Stimulated activated CD4-positive, alpha-beta T cell treated with anti-CD3 and anti-CD28 coated beads, Interleukin-15, amount 100 ng/mL, for 1 hour (primary cell): ENCODE measurements at places on chromosomes 5 and 9.
A peak's percentile ranks its signal among the peaks of the same experiment; 100 is the strongest.

DNA sequence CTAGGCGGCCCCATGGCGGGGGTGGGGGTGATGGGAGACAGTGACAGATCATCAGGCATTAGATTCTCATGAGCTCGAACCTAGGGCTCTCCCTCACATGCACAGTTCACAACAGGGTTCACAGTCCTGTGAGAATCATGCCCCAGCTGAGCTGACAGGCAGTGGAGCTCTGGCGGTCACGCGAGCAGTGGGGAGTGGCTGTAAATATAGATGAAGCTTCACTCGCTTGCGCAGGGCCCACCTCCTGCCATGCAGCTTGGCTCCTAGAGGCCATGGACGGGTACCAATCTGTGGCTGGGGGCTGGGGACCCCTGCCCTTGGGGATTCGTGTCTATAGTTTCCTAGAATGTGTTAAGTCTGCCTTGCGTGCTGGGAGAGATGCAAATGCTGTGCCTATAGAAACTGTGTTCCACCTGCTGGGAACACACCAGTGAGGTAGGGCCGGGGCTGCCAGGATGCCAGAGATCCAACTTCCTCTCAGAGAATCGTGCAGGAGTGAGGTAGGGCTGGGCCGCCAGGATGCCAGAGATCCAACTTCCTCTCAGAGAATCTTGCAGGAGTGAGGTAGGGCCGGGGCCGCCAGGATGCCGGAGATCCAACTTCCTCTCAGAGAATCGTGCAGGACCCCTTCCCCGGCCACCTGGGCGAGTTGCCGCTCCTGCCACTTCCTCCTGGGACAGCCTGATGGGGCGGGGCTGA lies 14.1 kb upstream of the EXOC3 start:
- DNase-seq, result no peak

DNA sequence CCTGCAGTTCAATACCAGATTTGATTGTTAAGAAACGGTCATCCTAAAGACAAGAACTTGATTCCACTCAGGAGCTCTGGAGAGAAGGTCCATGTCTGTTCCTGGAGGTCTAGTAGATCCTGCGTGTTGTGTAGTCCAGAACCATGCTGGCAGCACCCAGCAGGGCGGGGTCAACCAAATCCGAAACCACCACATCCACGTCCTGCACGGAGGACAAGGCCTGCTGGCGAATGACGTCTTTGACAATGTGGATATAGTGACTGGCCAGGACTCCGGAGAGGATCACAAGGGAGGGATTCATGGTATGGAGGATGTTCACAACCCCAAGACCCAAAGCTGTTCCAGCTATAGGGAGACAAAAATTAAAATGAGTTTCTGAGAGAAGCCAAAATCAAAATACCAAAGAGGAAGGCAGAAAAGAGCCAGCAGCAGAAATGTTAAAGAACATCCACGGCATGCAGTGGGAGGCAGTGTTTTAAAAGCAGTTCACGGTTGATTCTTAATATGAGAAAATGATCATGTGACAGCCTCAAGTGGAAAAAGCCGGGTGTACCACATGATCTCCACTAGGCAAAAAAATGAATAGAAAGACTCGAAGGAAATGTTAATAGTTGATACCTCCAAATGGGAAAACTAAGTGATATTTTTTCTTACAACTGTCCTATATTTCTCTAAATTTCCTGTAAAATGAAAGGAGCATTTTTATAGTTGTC lies 26.7 kb downstream of the CLTA start:
- no peak for DNase-seq

DNA sequence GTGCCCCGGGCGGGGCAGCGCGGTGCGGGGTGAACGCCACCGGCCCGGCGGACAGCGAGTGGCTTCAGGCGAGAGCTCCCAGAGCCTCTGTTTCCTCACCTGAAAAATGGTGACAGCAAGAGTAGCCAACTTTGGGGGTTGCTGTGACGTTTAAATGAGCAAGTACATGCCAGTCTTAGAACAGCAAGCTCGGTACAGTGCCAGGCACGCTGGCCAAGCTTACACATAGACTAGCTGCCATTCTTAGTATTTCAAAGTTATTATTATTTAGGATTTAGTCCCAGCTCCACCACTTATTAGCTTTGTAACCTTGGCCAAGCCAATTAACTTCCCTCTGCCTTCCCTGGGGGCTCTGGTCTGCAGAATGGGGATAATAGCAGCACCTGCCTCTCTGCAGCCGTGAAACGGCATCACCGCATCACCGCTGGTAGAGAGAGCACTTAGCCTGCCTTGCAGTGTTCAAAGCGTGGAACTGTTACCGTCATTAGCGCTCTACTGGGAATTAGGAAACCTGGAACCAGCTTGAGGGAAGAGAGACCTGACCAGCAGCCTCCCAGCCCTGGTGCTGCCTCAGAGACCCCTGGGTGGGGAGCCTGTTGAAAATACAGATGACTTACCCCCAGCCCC lies at the start of gene C9orf50:
Gene C9orf50 (minus strand): TSS at position 433 of the 627 bp plus-strand sequence. CDS start 527 bp downstream, outside the sequence.
- DNase-seq, result no peak

DNA sequence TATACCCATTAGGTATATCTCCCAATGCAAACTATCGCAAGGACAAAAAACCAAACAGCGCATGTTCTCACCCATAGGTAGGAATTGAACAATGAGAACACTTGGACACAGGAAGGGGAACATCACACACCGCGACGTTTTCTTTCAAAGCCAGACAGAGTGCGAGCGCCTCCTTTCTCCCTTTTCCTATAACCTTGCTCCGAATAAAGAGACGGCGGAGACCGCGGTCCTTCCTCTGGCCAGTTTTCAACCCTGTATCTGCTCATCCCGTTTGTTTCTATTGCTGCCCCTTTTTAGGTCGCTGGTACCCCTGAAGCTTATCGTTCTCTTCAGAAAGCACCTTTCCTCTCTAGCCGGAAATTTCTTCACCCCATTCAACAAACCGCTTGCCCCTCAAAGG lies 1.3 kb downstream of the LVRN start:
- no peak for DNase-seq

GRCh38 chr5:144712090-144712489 lies 541.4 kb downstream of the KCTD16 start:
- no peak for DNase-seq

- DNase-seq, result no peak
These were observed 42.5 kb downstream of the KLHL3 start for GRCh38 chr5:137693307-137693950.

DNA sequence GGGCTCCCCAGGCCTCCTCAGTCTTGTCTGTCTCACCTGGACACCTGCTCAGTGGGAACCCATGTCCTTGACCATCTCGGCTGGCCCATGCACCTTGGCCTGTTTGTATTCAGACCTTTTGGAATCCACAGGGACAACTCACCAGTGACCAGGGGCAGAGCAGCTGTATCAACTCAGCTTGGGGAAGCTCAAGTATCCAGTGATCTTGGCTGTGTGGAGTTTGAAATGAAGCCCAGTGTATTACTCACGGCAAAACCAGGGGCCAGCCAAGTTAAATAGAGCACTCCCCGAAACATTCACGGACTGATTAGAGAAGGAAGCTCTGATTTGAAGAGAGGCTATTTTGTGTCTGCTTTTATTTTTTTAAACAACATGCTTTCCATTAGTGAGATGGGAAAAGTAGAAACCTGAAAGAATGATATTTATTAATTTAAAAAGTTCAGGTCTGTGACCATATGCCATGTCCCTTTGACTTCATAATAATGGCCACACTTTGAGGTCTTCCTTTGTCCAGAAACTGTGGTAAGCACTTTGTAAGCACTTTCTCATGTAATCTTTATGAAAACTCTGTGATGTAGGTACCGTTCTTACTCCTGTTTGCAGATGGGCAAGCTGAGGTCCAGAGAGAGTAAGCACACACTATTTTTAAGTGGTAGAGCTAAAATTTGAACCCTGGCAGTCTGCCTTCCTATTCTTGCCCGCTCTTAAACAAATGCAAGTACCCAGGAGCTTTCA lies 656.5 kb downstream of the BNC2 start:
- no peak for DNase-seq

DNA sequence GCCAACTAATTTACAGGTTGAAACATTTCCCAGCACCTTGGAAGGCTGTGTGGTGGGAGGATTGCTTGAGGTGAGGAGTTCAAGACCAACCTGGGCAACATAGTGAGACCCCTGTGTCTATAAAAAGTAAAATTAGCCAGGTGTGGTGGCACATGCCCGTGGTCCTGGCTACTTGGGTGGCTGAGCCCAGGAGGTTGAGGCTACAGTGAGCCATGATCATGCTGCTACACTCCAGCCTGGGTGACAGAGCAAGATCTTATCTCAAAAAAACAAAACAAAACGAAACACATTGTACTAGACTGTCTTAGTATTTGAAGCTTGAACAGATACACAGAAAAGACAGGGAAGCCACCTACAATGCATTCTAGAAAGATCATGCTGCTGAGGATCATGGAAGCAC lies 2.8 kb upstream of the HSDL2 start:
- DNase-seq, result no peak

DNA sequence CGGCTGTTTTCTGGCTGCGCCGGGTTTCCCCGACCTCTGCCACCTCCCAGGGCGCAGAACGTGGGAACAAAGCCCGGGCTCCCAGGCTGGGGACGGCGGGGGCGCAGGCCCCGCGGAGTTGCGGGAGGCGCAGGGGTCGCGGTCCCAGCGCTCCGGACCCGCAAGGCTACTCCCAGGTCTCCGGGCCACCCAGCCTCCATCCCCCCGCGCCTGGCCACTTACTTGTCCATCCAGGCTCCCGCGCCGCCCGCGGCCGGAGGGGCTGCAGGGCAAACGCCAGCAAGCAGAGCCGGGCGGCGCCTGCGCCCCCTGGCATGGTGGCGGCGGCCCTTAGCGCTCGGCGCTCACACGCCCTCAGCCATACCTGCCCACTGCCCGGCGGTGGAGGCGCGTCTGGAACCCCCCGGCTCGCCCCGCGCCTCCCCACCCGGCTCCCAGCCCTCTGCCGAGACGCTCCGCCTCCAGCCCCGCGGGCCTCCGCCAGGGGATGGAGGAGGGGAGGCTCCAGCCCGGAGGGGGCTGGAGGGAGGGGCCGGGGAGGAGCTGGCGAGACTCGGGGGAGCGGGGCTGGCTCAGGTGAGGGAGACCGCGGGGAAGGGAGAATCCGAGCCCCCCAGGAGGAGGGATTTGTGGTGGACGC lies at the start of gene ADAM19:
Gene ADAM19 (minus strand): TSS at position 395 of the 640 bp plus-strand sequence. CDS start 79 bp downstream, at position 316.
- peak; percentile 46 for DNase-seq

DNA sequence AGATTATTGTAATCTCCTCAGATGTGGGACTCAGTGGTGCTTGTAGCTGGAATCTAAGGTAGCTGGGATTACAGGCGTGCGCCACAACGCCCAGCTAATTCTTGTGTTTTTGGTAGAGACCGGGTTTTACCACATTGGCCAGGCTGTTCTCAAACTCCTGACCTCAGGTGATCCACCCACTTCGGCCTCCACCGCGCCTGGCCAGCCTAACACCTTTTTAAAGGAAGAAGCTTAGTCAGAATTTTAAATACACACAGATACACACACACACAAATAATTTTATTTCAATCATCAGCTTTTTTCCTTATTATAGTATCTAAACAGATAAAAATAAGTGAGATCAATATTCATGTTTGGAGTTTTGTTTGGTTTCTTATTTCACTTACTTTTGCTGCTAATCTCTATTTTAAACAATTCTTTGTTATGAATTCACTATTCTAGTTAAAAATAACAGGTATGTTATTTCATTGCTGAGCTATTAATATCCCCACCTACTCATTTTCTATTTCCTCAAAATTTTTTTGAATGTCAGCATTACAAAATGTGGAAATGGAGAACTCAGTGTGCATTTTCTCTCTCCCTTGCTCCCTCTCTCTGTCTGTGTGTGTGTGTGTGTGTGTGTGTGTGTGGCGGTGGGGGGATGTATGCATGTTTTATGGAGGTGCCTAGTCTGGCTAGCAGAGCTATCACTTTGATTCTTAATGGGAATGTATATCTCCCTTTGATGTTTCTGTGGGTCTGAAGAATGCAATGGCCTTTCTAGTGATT lies 960.6 kb upstream of the DMAC1 start:
- DNase-seq, result no peak

DNA sequence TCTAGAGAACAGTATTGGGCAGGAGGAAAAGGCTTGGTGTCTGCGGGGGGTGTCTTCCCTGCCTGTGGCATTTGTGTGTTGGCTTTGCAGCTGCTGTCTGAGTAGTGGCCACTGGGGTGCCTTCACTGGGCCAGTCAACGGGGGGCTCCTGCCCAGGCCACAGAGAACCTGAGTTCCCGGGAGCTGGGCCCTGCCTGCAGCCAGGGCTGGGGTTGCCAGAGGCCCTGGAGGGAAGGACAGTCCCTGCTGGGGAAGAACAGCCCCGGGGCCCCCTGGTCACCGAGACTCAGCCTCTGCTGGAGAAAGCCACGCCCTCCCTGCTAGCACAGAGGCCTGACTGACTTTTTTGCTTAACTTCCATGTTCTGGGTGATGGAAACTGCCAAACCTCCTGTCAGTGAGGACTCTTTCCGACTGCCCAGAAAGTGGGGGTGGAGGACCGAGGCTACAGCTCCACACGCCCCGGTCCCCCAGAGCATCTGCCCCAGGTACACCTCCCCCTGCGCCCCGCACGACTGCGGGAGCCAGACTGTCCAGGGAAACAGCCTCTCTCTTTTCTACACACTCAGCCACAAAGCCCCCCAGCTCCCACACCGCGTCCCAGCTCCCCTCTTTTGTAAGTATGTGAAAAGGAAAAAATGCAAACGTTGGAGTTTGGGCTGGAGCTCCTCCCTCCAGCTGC lies 133.4 kb downstream of the DAB2IP start:
- no peak for DNase-seq

GRCh38 chr5:45695804-45696156 lies 400 bp downstream of the HCN1 start:
- no peak for DNase-seq

GRCh38 chr9:100498592-100498991 lies 25.6 kb downstream of the TMEFF1 start:
- no peak for DNase-seq

DNA sequence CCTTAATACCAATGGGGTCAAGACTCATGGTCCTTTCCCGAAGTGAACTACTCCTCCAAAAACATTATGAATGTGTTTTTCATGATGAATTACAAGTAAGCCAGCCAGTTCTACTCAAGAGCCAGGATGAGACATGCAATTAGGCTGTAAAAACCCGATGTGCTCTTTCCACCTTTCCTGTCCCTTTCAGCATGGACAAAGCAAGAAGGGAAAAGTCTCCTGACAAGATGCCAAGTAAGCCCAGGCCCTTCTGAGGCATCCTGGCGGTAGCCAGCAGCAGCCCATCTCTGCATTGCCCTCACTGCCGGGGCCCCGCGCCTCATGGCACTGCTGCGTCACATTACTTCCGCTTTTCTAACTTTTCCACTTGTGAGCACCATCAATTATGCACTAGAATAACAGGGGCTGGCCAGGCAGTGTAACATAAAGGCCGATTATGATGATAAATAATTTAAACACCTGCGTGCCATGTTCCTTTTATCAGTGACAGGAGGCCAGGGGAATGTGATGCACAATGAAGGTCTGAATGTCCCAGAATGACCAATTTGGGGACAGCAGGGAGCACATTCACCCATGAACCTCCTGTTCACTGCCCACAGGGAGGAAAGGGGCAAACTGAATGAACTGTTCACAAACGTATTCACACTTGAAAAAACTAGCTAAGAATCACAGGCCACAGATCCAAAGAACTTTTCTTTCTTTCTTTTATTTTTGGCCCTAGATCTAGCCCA lies 37.4 kb downstream of the EFNA5 start:
- no peak for DNase-seq

GRCh38 chr9:137141050-137141810 lies 2.3 kb downstream of the GRIN1 start:
- DNase-seq, result no peak
